Globus pallidus (tissue), 1 donor: ENCODE measurements at places on chromosomes 12 and 14.

GRCh38 chr12:102484428-102484958 is 4.1 kb upstream of the IGF1 start:
- peak; percentile 50 for DNase-seq

DNA sequence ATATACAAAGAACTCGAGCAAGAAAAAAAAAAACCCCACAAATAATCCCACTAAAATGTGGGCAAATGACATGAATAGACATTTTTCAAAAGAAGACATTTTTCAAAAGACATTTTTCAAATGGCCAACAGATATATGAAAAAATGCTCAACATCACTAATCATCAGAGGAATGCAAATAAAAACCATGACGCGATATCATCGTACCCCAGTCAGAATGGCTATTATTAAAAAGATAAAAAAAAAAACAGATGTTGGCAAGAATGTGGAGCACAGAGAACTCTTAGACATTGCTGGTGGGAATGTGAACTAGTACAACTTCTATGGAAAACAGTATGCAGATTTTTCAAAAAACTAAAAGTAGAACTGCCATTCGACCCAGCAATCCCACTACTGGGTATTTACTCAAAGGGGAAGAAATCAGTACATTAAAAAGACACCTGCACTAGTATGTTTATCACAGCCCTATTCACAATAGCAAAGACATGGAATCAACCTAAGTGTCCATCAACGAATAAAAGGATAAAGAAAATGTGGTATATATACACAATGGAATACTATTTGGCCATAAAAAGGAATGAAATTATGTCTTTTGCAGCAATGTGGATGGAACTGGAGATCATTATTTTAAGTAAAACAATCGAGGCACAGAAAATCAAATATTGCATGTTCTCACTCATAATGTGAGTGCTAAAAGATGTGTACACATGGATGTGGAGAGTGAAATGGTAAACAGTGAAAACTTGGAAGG is 16.3 kb downstream of the ZBTB39 start:
- no peak for DNase-seq

DNA sequence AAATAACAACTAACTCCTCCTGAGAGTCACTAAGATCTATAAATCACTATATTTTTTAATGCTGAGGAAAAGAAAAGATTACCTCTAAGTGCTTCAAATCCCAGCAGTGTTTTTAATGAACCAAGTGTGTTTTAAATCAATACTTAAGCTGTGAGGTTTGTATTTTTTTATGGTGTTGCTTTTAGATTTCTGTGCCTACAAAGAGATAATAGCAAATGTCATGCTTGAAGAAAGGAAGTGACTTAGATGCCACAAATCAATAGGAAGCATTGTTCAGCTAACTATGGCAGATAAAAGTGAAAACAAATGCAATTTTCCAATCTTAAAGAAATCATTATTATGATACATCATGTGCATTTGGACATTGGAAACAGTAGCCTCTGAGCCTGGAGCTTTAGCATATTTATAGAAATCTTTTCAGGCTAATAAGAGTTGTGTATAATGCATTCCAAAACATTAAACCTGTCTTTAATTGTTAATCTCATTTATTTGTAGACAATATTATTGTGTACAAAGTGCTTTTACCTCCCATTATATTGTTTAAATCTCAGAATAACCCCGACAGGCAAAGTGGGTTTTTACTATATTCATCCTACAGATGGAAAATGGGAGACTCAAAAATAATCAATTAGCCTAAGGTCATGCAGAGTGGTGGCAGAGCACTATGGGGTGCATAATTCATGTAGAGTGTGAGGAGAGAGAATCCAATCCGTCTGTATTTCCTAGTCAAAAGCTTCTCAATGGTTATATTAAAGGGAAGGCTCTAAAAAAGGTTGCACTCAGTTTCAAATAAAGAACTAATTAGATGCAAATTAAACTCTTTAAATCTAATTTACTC is 486.2 kb downstream of the NAV3 start:
- DNase-seq = no peak

GRCh38 chr14:70177081-70177800 is 11.5 kb downstream of the SLC8A3 start:
- no peak for DNase-seq

DNA sequence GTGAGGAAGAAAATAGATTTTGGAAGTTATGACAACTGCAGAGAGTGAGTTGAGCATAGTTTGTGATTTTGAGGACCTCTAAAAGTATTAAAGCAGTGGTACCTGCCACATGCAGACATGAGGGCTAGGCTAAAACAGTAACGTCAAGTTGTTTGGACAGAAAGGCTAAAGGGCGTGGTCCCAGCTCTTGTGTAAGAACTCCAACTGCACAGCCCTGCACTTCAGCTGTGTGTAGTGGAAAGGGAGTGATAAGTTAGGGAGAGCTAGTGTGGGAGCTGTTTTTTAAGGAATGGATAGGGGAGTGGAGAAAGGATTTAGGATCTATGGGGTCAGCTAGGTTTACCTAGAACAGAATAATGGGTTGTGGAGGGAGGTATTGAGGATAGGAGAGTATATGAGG is 39.5 kb downstream of the TESPA1 start:
- no peak for DNase-seq

DNA sequence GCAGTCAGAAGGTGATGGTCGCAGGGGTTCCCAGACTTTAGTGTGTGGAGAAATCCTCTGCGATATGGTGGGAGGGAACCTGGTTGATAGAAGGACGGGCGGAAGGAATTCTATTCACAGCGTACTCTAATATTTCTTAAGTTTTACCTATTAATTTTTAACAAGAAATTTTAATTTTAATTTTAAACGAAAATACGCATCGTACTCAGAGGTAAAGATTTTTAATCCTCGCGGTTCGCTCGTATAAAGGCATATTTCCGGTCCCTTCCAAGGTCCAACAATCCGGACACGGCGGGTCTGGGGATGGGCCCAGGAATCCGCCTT is 338 bp upstream of the SLC48A1 start:
- no peak for DNase-seq

GRCh38 chr14:85214471-85214870 is 315.5 kb upstream of the FLRT2 start:
- no peak for DNase-seq

DNA sequence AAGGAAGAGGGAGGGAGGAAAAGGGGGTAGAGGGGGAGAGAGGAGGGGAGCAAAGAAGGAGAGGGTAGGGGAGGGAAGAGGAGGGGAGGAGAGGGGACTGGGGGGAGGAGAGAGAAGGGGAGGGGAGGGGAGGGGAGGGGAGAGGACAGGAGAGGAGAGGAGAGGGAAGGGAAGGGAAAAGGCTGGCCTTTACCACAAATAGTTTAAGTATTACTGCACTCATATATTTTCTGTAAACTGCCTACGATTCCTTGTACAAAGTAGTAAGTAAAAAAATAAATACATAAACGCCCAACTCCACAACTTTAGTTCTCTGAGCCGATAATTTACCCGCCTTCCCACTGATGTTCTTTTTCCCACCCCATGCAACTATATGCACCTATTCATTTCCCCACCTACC is 23.7 kb upstream of the RERG start:
- no peak for DNase-seq

DNA sequence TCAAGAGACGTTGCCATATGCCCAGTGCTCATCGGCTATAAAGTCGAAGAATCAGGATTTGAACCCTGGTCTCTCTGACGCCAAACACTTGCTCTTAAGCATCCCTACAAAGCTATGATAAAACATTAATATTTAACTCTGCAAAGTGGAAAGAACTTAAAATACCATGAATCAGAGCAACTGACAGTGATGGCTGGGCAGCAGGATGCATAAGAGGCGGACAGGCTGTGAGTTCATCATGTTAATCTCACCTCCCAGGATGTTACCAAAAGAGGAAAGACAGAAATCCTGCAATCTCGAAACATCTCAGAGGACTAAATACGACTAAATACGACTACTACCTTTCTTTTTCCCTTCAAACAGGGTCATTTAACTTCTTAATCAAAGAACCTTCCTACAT is 5.8 kb downstream of the DICER1 start:
- DNase-seq = no peak
